GM13977 (cell line): ENCODE measurements at places on chromosomes 3 and 15.

GRCh38 chr3:122313281-122313680 lies 11.8 kb upstream of the CSTA start:
- DNase-seq = no peak

- DNase-seq = no peak
These were observed 50.0 kb downstream of the DNAJB8 start for GRCh38 chr3:128416578-128417211.

GRCh38 chr3:10283638-10284037 lies 9.1 kb downstream of the GHRL start:
- DNase-seq = no peak

- no peak for DNase-seq
These were observed 603.7 kb upstream of the CFAP20DC start for GRCh38 chr3:59653405-59654122.

- DNase-seq = no peak
These were observed 205.2 kb downstream of the RBMS3 start for GRCh38 chr3:29486096-29486495.

- no peak for DNase-seq
These were observed 181.5 kb upstream of the LMCD1 start for GRCh38 chr3:8319935-8320634.

- no peak for DNase-seq
These were observed 13.8 kb downstream of the ATP10A start for GRCh38 chr15:25849157-25849921.

- DNase-seq = no peak
These were observed 39.8 kb downstream of the PRICKLE2 start for GRCh38 chr3:64185436-64185835.

DNA sequence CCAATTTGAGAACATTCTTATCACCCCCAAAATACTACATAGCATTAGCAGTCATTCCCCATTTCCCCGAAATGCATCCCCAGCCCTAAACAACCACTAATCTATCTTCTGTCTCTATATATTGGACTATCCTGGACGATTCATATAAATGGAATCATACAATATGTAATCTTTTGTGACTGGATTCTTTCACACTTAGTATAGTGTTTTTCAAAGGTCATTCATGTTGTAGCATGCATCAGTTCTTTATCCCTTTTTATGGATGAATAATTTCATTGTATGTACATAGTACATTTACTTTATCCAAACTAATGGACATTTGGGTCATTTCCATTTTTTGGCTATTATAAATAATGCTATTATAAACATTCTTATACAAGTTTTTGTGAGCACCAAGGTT lies 27.5 kb upstream of the EIF1B start:
- no peak for DNase-seq

DNA sequence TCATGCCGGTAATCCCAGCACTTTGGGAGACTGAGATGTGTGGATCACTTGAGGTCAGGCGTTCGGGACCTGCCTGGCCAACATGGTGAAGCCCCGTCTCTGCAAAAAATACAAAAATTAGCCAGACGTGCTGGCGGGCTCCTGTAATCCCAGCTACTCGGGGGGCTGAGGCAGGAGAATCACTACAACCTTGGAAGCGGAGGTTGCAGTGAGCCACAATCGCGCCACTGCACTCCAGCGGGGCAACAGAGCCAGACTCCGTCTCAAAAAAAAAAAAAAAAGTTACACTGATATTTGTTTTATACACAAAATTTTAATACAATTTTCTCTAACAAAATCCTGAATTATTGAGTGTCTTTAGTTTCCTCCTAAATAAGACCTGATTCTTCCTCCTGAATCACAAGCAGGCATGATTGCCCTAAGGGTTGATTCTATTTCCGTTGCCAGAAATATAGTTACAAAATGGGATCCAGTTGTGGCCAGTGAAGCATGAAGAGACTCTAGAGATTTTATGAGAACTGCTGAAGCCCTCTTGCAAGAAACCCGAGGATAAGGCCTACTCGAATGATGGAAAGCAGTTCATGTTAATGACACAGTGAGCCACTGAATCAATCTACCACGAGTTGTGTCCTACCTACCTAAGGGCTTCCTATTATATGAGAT lies 9.6 kb upstream of the SMARCC1 start:
- no peak for DNase-seq

GRCh38 chr15:91099616-91099994 lies 452 bp upstream of the SV2B start:
- DNase-seq = peak; percentile 49

- DNase-seq = no peak
These were observed 2.4 kb upstream of the PPP1R14D start for GRCh38 chr15:40830884-40831283.

GRCh38 chr15:33278816-33279612 lies 31.8 kb upstream of the RYR3 start:
- no peak for DNase-seq
